ENCODE measurements at places on chromosomes 2 and 18. TPM values are rescaled to one million over a fixed set of nuclear protein-coding genes. Genes with fewer than 3 reads are reported as not detected.

DNA sequence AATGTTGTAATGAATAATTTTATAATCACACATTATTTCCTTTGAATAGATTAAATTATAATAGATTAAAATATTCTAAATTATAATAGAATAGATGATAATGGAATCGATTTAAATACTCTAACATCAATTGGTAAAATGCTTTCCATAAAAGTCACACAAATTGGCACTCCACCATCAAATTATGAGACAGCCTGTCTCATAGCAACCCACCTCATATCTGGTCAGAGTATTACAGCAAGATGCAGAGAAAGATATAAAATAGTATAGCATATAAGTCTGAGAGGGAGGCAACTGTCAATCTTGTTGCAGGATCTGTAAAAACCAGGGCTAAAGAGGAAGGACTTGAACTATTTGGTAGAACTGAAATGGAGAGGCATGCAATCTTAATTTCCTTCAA lies 98.4 kb upstream of the NCKAP5 start:
- DNase-seq = no peak

GRCh38 chr2:114192362-114192761 lies 250.1 kb upstream of the DPP10 start:
- no peak for DNase-seq

The POTEI gene
- total RNA-seq = not detected

- DNase-seq = no peak
Measured at GRCh38 chr2:45674035-45674816, 22.8 kb downstream of the PRKCE start.

DNA sequence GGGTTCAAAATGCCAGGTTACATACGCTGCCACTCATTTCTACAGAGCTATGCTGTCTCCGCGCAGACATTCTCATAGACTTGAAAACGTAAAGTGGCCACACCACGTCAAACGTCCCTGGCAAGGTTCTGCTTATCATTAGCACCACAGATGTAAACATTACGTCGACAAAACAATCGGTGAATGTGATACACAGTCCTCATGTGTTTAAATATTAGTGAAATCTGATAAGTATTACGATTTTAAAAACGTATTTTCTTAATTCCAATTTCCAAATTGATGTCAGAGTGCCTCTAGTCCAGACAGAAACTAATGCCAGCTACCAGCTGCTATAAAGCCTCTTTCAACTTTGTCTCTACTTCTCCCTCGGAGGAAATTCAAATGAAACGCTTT lies 1.2 kb downstream of the STK17B start:
- no peak for DNase-seq

The OSBPL1A gene
- total RNA-seq = 57.7 TPM

The TSHZ1 gene
- 22.1 TPM for total RNA-seq

The TUBA3D gene
- total RNA-seq = 10.3 TPM

GRCh38 chr2:211085056-211085680 lies 528.8 kb downstream of the CPS1 start:
- DNase-seq = no peak

The LRRC30 gene
- not detected for total RNA-seq

GRCh38 chr2:42979870-42980763 lies 187.7 kb upstream of the HAAO start:
- no peak for DNase-seq
